Activated naive CD4-positive, alpha-beta T cell treated with anti-CD3 and anti-CD28 coated beads, Interleukin-2, amount 50 U/mL, for 16 hours (primary cell): ENCODE measurements at places on chromosomes 11 and 22.

DNA sequence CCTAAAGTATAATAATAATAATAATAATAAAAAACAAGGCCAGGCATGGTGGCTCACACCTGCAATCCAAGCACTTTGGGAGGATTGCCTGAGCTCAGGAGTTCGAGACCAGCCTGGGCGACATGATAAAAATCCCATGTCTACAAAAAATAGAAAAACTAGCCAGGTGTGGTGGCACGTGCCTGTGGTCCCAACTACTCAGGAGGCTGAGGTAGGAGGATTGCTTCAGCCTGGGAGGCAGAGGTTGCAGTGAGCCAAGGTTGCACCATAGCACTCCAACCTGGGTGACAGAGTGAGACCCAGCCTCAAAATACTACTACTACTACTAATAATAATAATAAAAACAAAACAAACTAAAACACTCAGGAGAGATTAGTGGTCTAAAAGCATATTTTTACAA is 15.6 kb upstream of the ZNF280A start:
- no peak for DNase-seq

DNA sequence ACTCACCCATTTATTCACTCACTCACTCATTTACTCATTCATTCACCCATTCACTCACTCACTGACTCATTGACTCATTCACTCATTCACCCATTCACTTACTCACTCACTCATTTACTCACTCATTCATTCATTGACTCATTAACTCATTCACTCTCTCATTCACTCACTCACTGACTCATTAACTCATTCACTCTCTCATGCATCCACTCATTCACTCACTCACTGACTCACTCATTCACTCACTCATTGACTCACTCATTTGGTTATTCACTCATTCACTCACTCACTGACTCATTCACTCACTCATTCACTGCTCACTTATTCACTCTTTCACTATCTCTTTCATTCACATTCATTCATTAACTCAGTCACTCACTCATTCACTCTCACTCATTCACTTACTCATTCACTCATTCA is 2.5 kb upstream of the MUC5AC start:
- DNase-seq = no peak

- no peak for DNase-seq
Measured at GRCh38 chr11:84381666-84382065, 1095.5 kb upstream of the CCDC90B start.

GRCh38 chr11:89235976-89236375 is 58.3 kb downstream of the TYR start:
- no peak for DNase-seq

DNA sequence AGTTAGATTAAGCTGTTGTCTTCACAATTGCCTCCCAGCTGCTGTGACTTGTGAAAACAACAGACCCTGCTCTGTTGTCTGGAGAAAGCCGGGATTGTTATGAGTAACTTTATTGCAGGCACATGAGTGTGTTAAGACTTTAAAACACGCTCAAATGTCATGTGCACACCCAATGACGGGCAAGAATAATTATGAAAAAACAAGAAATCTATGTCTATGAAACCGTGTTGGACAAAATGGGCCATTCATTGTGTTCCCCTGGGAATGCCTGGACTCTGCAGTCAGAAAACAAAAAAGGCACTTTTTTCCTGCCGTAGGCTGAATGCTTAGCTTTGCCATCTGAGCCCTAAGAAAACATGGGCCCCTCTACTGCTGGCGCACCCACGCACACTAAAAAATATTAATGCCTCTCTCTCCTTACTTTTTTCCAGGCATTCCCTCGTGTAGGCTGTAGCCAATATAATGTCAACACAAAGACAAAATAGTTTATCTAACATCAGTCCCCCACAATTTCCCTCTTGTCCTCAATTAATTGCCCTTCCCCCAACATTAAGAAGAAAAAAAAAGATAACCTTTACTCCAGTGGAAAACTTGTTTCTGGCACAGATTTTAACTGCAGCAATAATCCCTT is 207.9 kb downstream of the SOX6 start:
- DNase-seq = no peak

GRCh38 chr11:46160100-46160499 is 38.8 kb upstream of the PHF21A start:
- DNase-seq = no peak

DNA sequence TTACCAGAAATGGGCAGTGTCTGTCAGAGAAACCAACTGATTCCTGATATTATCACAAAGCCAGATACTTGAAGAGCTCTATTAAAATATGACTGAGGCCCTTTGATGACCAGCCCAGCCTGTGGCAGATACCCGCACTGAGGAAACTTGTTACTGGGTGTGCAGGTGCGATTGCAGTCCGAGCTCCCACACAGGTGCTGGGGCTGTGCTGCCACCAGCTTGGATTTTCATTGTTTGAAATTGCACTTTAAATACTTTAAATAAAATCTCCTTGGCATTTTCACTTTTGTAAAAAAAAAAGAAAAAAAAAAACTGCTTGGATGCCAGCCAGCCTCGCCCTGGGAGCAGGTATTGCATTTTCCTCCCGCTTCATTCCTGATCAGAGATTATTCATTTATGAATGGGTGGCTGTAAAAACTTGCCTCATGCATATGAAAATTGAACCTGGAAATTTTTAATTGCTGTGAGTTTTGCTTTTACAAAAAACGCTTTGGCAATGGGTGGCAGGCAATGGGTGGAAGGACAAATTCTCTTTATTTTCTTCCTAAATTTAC is 21.2 kb downstream of the EHF start:
- no peak for DNase-seq

DNA sequence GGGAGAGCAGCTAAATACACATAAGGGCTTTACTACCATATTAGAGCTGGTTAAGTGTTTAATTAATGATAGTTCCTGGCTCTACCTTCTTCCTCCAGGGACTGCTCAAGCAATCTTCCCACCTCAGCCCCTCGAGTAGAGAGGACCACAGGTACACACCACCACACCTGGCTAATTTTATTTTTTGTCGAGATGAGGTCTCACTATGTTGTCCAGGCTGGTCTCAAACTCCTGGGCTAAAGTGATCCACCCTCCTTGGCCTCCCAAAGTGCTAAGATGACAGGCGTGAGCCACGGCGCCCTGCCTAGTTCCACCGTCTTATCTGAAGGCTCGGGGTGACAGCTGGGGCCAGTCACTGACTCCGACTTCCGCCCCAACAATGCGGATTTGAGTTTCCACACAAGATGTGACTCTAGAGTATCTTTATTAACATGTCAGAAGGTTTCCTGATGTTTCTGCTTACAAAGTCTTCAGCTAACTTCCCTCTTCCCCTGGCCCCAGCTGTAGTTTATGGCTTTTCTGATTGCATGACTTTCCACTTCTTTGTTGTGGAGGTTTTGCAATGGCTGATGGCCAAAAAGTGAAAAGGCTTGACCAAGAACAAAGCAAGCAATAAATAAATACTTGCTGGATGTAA is 16.8 kb downstream of the TPST2 start:
- DNase-seq = no peak

DNA sequence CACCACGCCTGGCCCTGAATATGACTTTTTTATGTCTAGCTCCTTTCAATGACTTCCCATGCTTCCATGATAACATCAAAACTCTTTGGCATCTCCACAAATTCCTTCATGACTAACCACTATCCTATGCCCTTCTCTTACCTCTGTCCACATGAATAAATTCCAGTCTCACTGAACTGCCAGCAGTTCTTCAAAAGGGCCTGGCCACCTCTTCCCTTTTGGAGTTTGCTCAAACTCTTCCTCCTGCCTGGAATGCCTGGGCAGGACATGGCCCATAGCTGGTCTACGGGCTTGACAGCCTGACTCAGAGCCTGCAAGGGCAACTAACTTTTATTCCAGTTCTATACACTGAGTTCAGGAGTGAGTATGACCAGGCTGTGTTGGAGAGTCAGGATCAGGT is 41.8 kb upstream of the ZBTB16 start:
- no peak for DNase-seq

DNA sequence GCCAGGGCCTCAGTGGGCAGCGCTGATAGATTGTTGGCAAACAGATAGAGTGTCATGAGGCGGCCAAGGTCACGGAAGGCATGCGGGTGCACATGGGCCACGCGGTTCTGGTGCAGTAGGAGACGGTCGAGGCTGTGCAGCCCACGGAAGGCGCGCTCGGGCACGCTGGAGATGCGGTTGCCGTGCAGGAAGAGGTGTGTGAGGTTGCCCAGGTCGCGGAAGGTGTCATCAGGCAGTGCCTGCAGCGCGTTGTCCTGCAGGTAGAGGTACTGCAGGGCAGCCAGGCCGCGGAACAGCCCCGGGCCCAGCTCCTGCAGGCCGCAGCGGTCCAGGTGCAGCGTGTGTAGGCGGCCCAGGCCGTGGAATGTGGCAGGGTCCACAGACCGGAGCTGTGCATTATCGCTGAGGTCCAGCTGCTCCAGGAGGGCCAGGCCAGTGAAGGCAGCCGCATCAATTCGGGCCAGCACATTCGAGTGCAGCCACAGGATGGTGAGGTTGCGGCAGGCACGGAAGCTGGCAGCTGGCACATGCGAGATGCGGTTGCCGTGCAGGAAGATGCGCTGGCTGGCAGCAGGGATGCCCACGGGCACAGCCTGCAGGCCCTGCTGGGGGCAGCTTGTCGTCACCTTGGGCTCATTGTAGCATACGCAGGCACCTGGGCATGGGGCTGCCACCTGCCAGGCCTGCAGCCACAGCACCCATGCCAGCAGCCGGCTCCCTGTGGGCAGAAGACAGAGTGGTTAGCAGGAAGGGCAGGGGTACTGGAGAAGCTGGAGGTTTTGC is 25.5 kb downstream of the RTN4R start:
- no peak for DNase-seq

DNA sequence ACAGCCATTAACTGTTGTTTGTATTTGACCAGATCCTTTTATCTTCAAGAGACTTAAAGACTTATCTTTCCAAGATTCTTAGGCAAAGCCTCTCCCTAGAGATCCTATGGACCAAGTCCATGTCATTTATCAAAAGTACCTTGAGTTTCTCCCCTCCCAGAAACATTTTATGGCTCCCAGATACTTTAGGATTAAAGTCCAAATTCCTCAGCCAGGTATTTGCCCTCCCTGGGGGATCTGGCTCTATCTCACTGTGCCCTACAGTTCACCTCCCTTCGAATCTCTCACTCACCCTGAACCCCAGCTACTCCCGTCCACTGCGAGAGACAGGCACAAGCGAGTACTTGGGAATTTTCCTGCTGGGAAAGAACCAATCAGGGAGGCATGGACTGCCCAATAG is 11.9 kb downstream of the MS4A8 start:
- no peak for DNase-seq

GRCh38 chr22:46961591-46962295 is 199.3 kb downstream of the TBC1D22A start:
- no peak for DNase-seq

- DNase-seq = peak; percentile 51
Measured at GRCh38 chr11:72585762-72586311, 88.4 kb downstream of the PDE2A start.

DNA sequence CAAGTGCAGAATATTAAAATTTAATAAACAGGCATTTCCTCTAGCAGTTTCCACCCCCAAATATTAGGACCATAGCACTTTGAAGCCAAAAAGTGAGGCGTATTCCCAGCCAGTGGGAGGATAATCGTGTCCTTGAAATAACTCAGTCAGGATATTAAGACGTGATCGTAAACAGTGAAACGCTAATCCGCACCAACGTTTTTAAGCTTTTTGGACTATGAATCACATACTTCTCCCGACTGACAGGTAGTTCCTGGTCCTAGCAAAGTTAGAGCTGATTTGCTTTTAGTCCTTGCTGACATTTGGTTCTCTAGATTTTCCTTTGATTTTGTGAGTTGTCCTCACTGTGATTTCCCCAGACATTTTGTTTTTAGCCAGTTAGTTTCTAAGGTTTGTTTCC is 197.1 kb upstream of the ARHGAP20 start:
- DNase-seq = no peak

DNA sequence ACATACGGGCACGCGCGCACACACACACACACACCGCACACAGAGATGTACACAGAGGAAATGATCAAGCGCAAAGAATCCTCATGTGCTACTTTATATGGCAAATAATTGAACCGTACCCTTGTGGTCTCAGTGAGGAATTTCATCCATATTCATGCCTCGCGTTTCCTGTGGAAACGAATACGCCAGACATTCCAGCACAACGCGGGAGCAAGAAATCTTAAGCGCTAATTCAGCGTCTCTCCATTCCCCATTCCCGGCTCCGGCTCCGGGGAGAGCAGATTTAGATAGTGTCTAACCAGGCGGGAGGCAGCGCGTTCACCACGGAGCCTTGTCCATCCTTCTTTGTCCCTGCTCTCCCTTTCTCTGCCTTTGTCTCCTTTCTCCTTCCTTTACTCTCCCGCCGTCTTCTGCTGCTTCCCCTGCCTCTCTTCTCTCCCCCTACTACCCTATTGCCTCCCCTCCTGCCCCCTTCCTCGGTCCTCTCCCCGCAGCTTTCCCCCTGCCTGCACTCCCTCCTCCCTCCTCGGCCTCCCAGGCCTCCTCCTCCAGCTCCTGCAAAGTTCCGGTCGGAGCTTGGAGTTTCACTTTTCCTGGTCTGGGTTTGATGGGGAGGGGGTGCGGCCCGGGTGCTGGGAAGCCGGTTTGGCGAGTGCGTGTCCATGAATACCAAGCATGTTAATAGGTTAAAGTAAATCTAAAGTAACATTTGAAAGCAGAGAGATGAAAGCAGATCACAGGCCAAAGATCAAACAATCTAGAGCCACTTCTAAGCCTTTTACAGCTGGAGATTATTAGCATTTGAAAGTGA is 579.3 kb downstream of the BUD13 start:
- DNase-seq = no peak

GRCh38 chr11:132263241-132263640 is 892.8 kb downstream of the NTM start:
- DNase-seq = no peak

GRCh38 chr11:110797453-110797852 is 85.2 kb upstream of the ARHGAP20 start:
- DNase-seq = no peak

DNA sequence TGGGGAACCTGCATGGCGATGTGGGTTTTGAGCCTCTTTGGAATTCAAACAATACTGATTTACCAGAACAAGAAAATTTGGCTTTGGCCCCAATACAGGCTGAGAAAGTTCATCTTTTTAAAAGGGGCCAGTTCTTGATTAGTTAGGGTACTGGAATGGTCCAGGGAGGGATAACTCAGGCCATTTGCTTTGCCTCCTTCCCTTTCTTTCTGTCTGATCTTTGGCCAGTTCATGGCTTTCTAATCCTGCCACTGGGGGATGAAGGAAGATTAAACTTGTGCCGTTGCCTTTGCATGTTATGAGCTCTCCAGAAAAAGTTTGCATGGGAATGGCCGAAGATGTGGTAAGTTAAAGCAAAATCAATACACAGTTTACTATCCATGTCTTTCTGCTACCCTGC is 78.4 kb downstream of the ADAMTS15 start:
- no peak for DNase-seq

GRCh38 chr22:27614006-27614649 is 187.4 kb downstream of the MN1 start:
- no peak for DNase-seq

- no peak for DNase-seq
Measured at GRCh38 chr11:47453365-47453764, 4.4 kb upstream of the RAPSN start.

GRCh38 chr11:35403765-35404387 is 15.5 kb downstream of the SLC1A2 start:
- no peak for DNase-seq
